HT1080 (cell line): ENCODE measurements at places on chromosomes 6 and 20. TPM values are rescaled to one million over a fixed set of nuclear protein-coding genes. Genes with fewer than 3 reads are reported as not detected.

TAGAP gene
- total RNA-seq = not detected in 2 replicates

RSPO3 gene
- 0.10 and 0.11 TPM in 2 replicates for total RNA-seq

EYA4 gene
- total RNA-seq = 18.5 and 23.7 TPM in 2 replicates

CCR6 gene
- total RNA-seq = 0.06 TPM in 1 of 2 replicates, not detected in the other

KIF13A gene
- 23.8 and 26.1 TPM in 2 replicates for total RNA-seq

DNAH8 gene
- not detected in 2 replicates for total RNA-seq

AIF1 gene
- total RNA-seq = not detected in 2 replicates

NECAB3 gene
- total RNA-seq = 22.8 and 25.1 TPM in 2 replicates

COL12A1 gene
- 9.7 and 12.6 TPM in 2 replicates for total RNA-seq

PHACTR3 gene
- total RNA-seq = not detected in 2 replicates

NFATC2 gene
- 0.10 and 0.23 TPM in 2 replicates for total RNA-seq

CDSN gene
- not detected in 2 replicates for total RNA-seq

WFDC2 gene
- total RNA-seq = not detected in 2 replicates

DTD1 gene
- total RNA-seq = 115 and 120 TPM in 2 replicates

GRCh38 chr6:140812636-140813035 is 1320.1 kb upstream of the GJE1 start:
- no peak for DNase-seq

GRCh38 chr6:2760882-2761842 is 4.0 kb upstream of the WRNIP1 start:
- no peak for DNase-seq

DNA sequence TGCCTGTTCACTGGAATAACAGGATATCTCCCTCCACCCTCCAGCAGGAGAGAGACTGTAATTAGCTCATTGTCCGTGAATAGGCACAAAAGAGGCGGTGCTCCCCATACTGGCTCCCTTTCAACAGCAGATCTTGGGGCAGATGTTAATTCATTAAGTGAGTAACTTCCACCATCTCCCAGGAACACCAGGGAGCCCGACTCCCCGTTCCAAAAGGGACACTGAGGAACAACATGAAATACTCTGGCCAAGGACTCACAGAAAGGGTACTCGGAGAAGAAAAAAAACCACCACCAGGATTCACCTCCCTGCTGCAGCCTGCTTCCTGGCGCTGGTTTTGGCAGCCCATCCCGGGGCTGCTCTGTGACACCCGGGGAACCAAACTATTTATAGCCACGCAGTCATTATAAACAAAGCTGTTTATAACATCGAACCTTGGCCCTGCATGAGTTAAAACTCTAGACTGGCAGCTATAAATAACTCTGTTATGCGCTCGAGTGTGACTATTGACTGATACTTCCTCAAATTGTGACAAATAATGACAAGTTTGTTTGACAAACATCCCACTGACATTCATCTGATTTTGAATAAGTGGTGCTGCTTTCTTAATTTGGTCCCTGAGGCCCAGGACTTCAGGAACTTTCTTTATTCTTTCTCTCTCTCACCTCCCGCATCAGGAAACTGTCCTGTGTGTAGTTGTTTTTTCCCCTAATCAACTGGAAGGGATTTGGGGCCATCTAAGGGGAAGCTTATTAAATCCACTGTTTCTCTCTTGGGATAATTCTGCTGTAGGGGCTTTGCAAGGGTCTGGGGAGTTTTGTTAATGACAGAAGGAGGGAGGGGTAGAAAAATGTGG is 521.6 kb downstream of the CD83 start:
- DNase-seq = no peak

GRCh38 chr20:53037621-53038020 is 65.5 kb downstream of the TSHZ2 start:
- DNase-seq = no peak

- peak; percentile 29 for DNase-seq
Measured at GRCh38 chr20:22862671-22863230, 172.4 kb upstream of the SSTR4 start.

GRCh38 chr6:84653027-84653551 is 111.3 kb downstream of the TBX18 start:
- DNase-seq = no peak

- no peak for DNase-seq
Measured at GRCh38 chr6:135938576-135939207, 87.2 kb downstream of the PDE7B start.

GRCh38 chr6:115882771-115883170 is 177.9 kb downstream of the FRK start:
- DNase-seq = no peak

GRCh38 chr6:112695001-112695400 is 347.9 kb downstream of the RFPL4B start:
- DNase-seq = no peak

DNA sequence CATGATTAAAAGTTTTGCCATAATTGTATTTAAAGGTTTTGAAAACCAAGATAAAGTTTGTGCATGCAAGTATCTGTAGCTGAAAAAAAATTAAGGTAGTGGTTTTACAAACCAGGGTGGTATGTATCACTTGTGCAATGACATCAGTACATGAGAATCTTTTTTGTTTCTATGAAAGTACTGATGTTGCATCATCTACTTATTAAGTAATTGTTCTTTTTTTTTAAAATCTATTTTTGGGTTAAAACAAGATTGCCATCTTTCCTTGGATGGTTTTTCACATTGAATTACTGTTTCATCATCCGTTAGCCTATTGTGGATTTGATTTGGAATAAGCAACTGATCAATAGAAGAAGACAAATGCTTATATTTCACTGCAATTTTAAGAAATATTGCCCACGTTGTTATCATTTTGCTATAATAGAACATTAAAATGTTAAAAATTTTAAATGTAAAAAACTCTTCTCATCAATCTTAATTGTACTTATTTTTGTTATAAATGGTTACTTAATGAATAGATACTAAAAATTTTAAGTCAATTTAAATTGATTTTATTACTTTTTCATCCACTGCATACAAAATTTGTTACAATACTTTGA is 39.8 kb upstream of the TAGAP start:
- DNase-seq = no peak

GRCh38 chr20:33474963-33475362 is 14.9 kb upstream of the CBFA2T2 start:
- DNase-seq = no peak

DNA sequence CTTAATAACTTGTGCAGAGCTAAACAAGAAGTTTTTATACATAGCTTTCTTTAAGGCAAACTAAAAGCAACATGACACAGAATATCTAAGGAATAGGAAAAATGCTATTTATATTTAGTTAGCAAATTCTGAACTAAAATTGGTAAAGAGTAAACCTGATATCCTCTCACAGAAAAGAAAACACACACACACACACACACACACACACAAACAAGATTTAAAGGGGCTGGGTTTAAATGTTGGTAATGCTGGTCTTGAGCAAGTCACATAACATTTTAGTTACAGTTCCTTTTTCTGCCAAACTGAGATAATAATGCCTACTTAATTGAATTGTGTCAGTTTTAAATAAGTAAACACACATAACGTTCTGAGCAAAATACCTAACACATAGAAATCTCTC is 1.6 kb downstream of the TRDN start:
- DNase-seq = no peak

GRCh38 chr6:153150752-153151440 is 19.8 kb upstream of the RGS17 start:
- DNase-seq = no peak

DNA sequence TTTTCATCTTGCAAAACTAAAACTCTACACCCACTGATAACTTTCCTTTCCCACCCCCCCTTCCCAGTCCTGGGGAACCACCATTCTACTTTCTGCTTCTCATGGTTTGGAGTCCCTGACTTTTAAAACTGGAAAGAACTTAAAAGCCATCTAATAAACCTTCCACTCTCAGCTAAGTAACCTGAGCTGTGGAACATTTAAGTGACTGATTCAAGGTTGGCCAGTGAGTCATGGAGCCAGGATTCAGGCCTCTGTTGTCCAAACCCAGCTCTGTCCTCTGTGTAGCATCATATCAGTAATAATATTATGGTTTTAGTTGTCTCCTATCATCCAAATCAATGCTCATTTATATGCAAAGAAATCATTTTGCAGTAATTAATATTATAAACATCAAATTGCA is 176.0 kb upstream of the NT5E start:
- peak; percentile 3 for DNase-seq

GRCh38 chr20:18589941-18590674 is 2.3 kb downstream of the DTD1 start:
- no peak for DNase-seq

DNA sequence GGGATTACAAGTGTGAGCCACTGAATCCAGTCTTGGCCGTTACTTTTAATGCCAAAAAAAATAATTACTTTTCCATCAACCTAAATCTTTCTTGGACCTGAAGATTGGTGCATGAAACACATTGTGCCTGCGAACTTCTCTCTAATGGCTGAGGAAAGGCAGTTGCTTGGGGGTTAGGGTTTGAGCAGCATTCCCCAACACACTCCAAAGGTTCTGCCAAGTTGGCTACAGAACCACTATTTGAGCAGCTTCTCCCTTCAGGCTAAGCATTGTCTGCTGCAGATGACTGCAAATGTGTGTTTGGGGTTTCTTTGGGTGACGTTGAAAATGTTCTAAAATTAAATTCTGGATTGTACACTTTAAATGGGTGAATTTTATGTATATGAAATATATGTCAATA is 6.3 kb upstream of the LBP start:
- DNase-seq = no peak

DNA sequence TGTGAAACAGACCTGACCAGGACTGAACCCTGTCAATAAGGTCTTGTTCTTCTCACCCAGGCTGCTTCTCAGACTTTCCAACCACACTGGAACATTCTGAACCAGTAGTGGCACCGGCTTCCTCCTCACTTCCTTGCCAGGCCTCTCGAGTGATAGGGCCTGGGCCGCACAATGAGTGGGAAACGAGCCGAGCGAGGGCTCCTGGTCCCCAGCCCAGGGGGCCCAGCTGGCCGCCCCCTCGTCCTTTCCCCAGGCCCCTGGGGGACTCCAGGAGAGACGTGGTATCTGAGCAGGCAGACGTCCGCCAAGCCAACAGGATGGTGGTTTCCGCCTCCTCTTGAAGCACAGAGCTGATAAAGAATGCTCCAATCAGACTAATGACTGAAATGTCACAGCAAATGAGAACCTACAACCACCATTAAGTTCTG is 117.9 kb downstream of the GMDS start:
- DNase-seq = no peak

GRCh38 chr6:167647306-167647705 is 179.4 kb upstream of the AFDN start:
- DNase-seq = peak; percentile 54

DNA sequence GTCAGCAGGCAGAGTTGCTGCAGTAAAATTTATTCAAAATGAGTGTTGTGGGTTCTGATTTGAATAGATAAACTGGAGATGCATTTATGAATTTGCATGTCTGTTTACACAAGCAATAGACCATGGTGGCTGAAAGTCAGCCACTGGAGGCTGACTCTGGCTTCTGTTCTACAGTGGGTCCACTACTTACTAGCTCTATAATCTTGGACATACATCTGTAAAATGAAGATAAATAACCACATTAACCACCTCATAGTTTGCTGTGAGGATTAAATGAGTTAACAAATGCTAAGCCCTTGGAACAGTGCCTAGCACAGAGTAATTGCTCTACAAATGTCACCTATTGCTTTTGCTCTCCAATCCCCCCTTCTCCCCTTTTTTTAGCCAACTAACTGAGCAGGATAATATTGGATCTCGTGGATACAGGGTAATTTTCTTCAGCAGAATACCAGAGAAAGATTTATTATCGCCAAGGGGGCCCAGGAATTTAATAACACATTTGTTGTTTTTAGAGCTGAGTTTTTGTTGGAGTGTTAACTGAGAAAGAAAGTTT is 1.4 kb upstream of the PM20D2 start:
- DNase-seq = no peak

DNA sequence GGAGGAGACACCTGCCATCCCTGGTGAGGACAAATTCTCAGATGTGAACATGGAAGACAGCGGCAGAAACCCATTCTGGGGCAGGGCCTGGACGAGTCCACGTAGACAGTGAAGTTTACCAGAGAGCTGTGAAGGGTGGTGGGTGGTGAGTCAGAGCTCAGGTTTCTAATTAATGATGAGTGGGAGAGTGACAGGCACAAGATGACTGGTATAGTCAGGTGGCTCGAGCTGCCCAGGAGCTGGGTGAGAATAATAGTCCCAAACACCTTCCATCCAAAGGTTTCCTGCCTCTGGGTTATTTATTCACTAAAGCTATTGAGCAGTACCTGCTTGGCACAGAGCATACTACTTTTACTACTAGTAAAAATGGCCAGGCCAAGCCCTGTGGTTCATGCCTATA is 6.0 kb downstream of the TLDC2 start:
- peak; percentile 61 for DNase-seq

GRCh38 chr6:163083141-163083540 is 331.4 kb upstream of the QKI start:
- DNase-seq = no peak

- no peak for DNase-seq
Measured at GRCh38 chr6:27667016-27667656, 194.2 kb upstream of the ZNF184 start.

DNA sequence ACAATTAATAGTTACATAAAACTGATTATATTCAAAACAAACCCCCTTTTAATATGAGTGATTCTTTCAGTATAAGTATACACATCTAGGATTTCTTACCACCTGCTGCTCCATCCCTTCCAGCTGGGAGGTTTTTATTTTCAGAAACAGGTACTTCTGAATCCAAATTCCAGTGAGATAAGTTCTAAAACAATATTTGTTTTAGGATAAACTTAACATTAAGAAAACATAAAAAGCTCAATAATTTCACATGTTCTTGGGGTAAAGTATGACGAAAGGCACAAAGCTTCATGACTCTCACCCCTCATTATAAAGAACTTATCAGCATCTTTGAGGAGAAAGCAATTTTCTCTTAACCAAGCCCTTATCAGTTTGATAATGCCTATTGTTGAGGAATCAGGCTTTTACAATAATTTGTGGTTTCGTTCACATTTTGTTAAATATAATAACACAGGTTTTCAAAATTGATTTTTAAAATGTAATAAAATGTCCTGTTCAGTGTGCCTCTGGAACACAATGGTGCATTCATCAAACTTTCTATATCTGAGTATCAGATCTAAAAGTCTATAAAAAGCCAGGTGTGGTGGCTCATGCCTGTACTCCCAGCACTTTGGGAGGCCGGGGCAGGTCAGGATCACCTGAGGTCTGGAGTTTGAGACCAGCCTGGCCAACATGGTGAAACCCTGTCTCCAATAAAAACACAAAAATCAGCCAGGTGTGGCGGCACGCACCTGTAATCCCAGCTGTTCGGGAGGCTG is 4.3 kb downstream of the FAM217A start:
- DNase-seq = no peak

DNA sequence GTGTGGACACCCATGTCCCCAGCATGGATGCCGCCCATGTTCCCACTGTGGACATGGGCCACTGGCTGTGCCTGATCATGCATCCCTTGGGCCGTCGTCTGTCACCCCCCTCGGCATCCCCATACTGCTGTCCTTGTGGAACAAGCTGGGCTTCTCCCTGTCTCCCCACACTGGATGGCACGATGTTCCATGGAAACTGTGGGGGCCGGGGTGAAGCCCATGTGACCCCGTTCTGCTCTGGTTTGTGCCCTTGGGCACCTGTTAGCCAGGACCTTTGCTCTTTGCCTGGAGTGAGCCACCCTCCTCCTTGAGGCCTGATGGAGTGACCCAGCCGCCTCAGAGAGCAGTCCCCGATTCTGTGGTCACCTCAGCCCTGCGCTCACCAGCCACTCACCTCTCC is 7.6 kb upstream of the FRMD1 start:
- no peak for DNase-seq
